ENCODE measurements at places on chromosomes 5 and 9. TPM values are rescaled to one million over a fixed set of nuclear protein-coding genes. Genes with fewer than 3 reads are reported as not detected.
A peak's percentile ranks its signal among the peaks of the same experiment; 100 is the strongest.

The CYLC2 gene
- total RNA-seq, result not detected

The SCGB3A1 gene
- total RNA-seq, result 32.2 TPM

The HEMGN gene
- total RNA-seq, result not detected

The FCN2 gene
- not detected for total RNA-seq

The HK3 gene
- 4.7 TPM for total RNA-seq

The PCDHA11 gene
- 0.85 TPM for total RNA-seq

The HCN1 gene
- total RNA-seq, result 1.3 TPM

DNA sequence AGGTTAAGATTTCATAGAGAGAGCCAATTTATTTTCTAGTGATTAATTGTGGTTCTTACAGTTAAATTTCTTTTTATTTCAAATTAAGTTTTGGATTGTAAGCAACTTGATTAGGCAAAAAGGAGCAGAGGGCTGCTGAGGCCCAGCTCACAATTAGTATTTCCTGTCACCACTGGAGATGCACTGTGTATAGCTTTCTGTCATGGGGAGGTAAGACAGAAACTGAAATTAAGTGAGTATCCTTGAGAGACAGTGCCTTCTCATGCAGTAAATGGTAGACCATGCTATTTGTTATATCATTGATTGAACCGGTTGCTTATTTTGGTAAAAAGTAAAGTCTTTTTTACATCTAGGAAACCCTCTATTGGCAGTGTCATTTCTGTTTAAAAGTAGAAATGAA lies 190.7 kb downstream of the CCDC171 start:
- no peaks in the 10 kb centered on the region for H3K4me1 ChIP-seq
- no peak for DNase-seq
- no peaks in the 10 kb centered on the region for H3K36me3 ChIP-seq
- H3K4me3 ChIP-seq, result no peak overlapping the region

DNA sequence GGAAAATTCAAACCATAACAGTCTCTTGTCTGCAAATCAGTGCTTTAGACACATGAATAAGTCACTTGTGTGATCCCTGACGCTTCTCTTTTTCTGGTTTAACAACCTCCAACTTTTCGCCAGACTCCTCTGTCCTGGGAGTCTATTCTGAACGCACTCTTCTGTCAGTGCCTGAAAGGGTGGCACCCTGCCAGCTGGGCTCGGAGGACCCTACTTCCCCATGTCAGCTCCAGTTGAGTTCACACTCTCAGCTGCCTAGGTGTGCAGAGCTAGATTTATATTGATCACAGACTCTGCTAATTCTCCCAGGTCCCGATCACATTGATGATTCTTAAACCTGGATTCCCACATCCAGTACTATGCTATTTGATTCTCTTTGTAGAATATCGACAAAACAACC lies 649.1 kb downstream of the BNC2 start:
- no peaks in the 10 kb centered on the region for H3K36me3 ChIP-seq
- no peak overlapping the region for H3K27ac ChIP-seq
- H3K4me1 ChIP-seq, result no peaks in the 10 kb centered on the region

GRCh38 chr9:99593610-99594009 lies 228.1 kb upstream of the NR4A3 start:
- DNase-seq, result no peak
- no peaks in the 10 kb centered on the region for H3K4me1 ChIP-seq
- H3K4me3 ChIP-seq, result no peak overlapping the region

GRCh38 chr9:128823362-128823902 lies 5.1 kb downstream of the ENDOG start:
- H3K36me3 ChIP-seq, result no peaks in the 10 kb centered on the region
- no peak overlapping the region for H3K4me3 ChIP-seq
- peak overlapping the region; percentile 67 for H3K27ac ChIP-seq
- DNase-seq, result no peak
- peaks cover 11% of the 10 kb centered on the region for H3K4me1 ChIP-seq
- no peaks in the 10 kb centered on the region for H3K27me3 ChIP-seq

- H3K4me3 ChIP-seq, result no peak overlapping the region
- no peak overlapping the region for H3K27ac ChIP-seq
- H3K27me3 ChIP-seq, result no peaks in the 10 kb centered on the region
- no peaks in the 10 kb centered on the region for H3K4me1 ChIP-seq
- no peaks in the 10 kb centered on the region for H3K36me3 ChIP-seq
Observed at GRCh38 chr9:114370968-114371320, 16.8 kb downstream of the AKNA start.

GRCh38 chr5:24232041-24232440 lies 412.7 kb downstream of the CDH10 start:
- no peak overlapping the region for H3K27ac ChIP-seq
- H3K36me3 ChIP-seq, result no peaks in the 10 kb centered on the region
- H3K4me3 ChIP-seq, result no peak overlapping the region
- no peak for DNase-seq

- no peak for DNase-seq
- no peaks in the 10 kb centered on the region for H3K36me3 ChIP-seq
- H3K27me3 ChIP-seq, result no peaks in the 10 kb centered on the region
- H3K27ac ChIP-seq, result no peak overlapping the region
Observed at GRCh38 chr5:141641634-141642267, 5.0 kb downstream of the RELL2 start.

GRCh38 chr5:160507221-160507721 lies 85.6 kb downstream of the PTTG1 start:
- H3K4me3 ChIP-seq, result no peak overlapping the region
- H3K36me3 ChIP-seq, result no peaks in the 10 kb centered on the region
- H3K27ac ChIP-seq, result no peak overlapping the region

- H3K27me3 ChIP-seq, result no peaks in the 10 kb centered on the region
- H3K27ac ChIP-seq, result no peak overlapping the region
- H3K36me3 ChIP-seq, result no peaks in the 10 kb centered on the region
- peaks cover 7% of the 10 kb centered on the region for H3K4me1 ChIP-seq
Observed at GRCh38 chr9:34430843-34431437, 27.4 kb downstream of the FAM219A start.

DNA sequence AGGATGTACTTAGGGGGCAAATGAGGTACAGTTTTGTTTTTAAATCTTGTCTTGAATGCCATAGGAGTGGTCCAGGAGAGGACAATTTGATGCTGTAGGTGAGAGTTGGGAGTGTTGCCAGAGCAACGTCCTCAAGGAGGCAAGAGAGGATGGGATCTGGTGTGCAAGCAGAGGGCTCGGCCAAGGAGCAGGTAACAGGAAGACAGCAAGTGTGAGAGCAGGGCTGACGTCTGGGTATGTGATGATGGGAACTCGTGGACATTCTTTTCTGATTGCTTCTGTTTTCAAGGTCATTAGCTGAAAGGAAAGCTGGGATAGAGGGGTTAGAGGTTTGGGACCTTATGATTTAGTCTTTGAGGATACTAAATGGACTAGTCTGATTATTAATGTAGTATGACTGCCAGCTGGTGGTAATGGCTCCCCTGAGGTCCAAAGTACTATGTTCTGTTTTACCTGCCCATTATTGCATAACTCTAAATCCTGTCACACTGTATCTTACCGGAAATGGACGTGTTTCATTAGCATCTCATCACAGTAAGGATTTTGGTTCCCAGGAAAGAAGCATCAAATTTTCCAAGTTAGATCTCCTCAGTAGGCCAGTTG lies 15.4 kb downstream of the GNPDA1 start:
- no peaks in the 10 kb centered on the region for H3K4me1 ChIP-seq
- H3K4me3 ChIP-seq, result no peak overlapping the region
- H3K36me3 ChIP-seq, result no peaks in the 10 kb centered on the region

- no peak for DNase-seq
- H3K4me3 ChIP-seq, result no peak overlapping the region
- no peaks in the 10 kb centered on the region for H3K4me1 ChIP-seq
- H3K36me3 ChIP-seq, result no peaks in the 10 kb centered on the region
- H3K27me3 ChIP-seq, result no peaks in the 10 kb centered on the region
Observed at GRCh38 chr9:4994166-4994890, 9.3 kb downstream of the JAK2 start.

- no peaks in the 10 kb centered on the region for H3K27me3 ChIP-seq
- H3K4me1 ChIP-seq, result no peaks in the 10 kb centered on the region
- DNase-seq, result no peak
- H3K36me3 ChIP-seq, result no peaks in the 10 kb centered on the region
- H3K4me3 ChIP-seq, result no peak overlapping the region
Observed at GRCh38 chr5:96087939-96088338, 126.3 kb upstream of the ELL2 start.

GRCh38 chr5:159510282-159510681 lies 180.0 kb upstream of the IL12B start:
- H3K27ac ChIP-seq, result peak overlapping the region; percentile 47
- H3K36me3 ChIP-seq, result no peaks in the 10 kb centered on the region
- peak; percentile 79 for DNase-seq
- no peaks in the 10 kb centered on the region for H3K27me3 ChIP-seq
- no peak overlapping the region for H3K4me3 ChIP-seq

All from prostate gland (tissue), 2 donors.